Skeletal muscle cell (primary cell): ENCODE measurements at places on chromosomes 5 and 9.

GRCh38 chr9:130446101-130446861 is 1.5 kb downstream of the ASS1 start:
- DNase-seq = peak; percentile 87

DNA sequence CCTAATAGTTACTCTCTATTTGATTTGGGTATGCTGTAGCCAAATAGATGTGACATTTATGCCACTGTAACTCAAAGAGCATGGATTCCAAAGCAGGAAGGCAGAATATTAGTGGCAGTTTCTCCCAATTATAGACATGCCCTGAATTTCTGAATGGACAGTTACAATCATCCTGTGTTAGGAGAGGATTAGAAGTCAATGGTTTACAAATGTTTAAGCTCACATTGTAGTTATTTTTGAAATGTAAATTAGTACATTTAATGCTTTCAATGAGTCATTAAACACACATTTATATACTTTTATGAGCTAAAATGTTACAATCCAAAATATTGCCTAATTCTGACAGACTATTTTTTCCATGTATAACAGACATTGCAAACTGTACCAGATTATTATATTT is 62.3 kb upstream of the CDH18 start:
- DNase-seq = no peak

DNA sequence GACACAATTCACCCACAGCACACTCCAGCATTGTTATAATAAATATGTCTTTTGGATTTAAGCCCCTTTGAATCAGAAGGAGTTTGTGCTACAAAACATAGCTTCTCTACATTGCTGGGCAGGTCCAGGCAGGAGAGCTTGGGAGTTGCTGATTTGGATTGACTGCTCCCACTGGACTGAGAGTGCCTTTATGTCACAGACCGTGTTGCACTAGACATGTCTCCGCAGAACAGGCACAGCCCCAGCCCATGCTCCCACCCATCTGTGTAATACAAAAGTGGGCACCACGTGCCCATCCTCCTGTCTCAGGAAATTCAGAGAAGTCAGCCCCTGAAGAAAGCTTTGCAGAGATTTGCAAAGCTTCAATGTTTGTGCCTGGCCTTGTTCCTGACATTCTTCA is 117.1 kb downstream of the MED10 start:
- DNase-seq = no peak

GRCh38 chr9:71326360-71326759 is 204.9 kb upstream of the TRPM3 start:
- DNase-seq = no peak

DNA sequence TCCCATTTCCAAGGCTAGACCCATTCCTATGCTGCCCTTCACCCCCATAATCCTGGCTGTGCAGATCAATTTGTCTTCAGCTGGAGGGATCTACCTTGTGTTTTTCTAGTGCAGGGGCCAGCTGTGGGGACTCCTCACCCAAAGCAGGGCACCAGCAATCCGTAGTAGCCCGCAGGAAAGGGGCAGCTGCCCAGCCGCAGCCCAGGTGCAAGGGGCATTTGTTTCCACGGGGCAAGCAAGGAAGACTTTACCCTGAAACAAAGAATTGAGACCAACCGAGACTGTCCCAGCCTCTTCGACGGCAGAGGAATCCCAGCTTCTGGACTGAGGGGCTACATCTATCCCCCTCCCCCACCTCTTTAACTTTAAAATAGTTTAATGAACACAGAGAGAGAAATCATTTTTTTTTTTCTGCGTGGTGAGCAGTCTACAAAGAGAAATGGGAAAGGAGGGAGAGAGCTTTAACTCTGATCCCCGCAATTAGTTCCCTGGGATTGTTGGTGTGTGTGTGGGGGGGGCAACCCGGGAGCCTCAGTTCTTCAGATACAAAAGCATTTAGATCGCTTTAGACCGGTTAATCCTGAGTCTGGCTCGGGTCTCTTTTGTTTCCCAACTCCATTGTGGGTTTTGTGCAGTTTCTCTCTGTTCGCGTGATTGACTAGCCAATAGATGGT is 10.6 kb upstream of the LHX2 start:
- no peak for DNase-seq

GRCh38 chr5:31770998-31771397 is 132.1 kb downstream of the PDZD2 start:
- DNase-seq = no peak

DNA sequence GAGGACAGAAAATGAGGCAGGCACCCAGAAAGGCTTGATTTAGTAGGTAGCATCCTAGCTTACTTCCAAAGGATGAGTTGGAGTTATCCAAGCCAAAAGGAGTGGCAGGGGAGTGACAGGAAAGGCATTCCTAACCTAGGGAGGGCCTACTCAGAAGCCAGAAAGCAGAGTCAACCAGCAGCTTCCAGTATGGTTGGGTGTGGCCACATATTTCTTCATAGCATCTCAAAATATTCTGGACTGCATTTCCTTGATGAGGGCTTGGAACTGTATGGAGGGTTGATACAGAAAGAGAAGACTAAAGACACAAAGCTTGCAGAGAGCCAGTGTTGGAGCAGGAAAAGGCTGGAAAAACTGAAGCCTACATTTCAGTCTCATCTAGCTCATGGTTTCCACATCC is 656.8 kb upstream of the DMAC1 start:
- no peak for DNase-seq

DNA sequence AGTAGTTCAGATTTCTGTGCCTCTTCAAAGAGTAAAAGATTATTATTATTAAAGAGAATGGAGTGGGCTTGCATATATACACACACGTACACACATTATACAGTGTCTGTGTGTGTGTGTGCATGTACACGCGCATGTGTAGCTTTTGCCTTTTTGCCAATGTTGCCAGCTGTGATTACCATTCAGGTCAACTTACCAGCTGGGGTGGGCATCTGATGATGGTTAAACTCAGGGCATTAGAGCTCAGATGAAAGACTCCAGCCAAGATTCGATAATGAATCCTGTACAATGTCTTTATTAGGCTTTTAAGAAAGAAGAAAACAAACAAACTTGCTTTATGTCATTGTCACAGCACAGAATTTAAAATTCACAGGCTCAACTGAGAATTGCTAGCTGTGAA is 296.5 kb upstream of the DMAC1 start:
- no peak for DNase-seq

DNA sequence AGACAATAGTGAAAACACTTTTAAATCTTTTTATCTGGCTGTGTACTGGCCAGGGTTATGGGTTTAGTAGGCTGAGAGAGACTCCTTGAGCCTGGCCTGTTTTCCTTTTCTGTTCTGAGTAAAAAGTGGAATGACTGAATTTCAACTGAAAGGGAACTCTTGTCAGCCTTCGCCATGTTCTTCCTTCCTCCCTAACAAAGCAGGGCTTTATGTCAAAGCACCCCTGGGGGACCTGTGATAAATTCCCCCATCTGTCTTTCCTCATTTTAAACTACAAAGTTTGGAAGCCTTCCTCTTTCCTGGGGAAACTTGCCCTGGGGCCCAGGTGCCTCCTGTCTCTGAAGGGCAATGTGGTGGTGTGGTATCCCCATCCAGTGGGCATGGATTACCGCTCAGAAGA is 29.7 kb downstream of the LARP1 start:
- DNase-seq = no peak

DNA sequence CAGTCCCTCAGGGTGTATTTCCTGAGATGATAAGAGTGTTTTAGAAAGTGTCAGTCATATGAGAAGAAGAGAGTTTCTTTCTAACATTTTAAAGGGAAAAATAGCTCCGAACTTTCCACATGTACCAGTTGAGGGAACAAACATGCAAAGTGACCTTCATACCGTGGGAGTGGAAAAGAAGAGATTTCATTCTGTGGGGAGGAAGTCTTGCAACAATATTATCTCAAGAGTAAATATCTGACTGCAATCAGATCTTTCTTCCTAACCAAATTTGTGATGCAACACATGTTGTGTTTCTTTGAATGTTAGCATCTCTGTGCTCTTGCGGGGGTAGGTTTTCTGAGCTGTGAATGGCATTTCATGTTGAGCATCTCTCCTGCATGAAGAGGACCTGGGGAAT is 30.6 kb downstream of the ANKRD55 start:
- DNase-seq = no peak

DNA sequence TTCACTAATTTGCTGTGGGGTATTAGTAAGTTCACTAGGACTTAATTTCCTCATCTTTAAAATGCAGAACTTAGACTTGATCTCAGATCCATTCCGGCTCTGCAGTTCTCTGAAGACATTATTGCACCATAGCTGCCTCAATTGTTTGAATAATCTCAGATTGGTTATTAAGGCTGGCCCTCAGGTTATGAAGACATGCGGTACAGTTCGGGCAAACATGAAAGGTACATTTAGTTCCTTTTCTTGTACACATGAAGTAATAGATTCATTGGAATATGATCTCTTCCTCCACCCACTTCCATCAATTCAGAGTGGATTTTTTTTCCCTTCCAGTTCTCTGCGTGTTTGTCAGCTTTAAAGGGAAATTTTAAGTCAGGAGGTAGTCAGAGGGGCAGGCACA is 28.0 kb downstream of the ATP6V0E1 start:
- peak; percentile 9 for DNase-seq

- DNase-seq = no peak
Measured at GRCh38 chr9:86979657-86980056, 32.4 kb upstream of the GAS1 start.

- no peak for DNase-seq
Measured at GRCh38 chr9:16515879-16516301, 354.6 kb downstream of the BNC2 start.

GRCh38 chr9:37880916-37881479 is 22.9 kb downstream of the SLC25A51 start:
- no peak for DNase-seq

DNA sequence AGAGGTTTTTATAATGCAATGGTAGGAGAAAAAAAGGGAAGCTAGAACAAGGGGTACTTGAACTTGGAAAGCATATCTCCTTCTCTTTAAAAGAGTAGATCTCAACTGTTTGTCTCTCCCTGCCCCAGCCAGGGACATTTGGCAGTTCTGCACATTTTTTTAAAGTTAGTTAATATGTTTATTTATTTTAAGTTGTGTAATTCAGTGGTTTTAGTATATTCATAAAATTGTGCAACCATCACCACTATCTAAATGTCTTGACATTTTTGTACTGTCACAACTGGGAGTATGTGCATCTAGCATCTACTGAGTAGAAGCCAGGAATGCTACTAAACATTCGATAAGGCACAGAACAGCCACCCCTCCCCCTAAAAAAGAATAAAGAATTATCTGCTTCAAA is 103.5 kb upstream of the DPYSL3 start:
- DNase-seq = peak; percentile 36

GRCh38 chr9:34580358-34580757 is 9.2 kb downstream of the CNTFR start:
- no peak for DNase-seq

GRCh38 chr5:84825606-84826005 is 440.9 kb upstream of the EDIL3 start:
- DNase-seq = no peak

DNA sequence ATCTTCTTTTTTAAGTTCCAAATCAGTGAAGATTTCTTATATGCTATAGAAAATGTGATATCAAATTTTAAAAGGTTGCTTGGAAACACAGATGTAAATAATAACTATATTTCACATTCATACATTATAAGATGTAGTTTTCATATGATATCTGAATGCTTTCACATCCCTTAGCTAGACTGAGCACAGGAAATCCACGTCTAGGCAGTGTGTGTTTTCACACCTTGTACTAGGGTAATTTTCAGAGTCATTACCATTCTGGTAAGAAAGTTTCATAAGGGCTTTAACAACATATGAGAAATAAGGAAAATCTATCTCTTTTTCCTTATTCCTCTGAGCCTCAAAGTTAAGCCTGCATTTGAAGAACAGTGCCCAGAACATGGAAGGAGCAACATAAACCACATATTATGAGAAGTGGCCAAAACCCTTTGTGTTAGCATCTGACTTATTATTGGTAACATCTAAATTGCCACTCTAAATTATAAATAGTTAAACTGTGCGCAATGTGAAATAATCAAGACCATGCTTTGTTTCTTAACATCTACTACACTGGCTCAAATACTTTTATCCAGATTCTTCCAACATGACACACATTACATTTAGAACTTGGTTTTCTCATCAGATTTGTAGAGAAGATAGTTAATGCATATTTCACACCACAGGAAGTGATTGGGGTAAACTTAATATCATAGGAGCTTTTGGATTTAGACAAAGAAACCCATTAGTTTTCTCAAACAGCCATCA is 113.3 kb downstream of the PPP2R2B start:
- no peak for DNase-seq

DNA sequence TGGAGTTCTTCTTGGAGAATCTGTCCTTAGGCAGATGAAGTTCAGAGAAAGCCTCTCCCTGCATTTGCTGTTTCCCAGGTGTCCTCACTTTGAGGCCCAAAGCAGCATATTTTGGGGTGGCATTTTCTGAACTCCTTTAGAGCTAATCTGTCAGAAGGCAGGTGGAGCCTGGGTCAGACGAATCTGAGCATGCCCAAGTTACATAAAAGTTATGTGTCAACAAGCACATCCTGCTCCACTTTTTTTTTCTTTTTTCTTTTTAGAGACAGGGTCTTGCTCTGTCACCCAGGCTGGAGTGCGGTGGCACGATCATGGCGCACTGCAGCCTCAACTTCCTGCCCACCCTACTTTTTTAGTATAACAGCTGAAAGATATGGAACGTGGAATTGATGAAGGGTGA is 41.3 kb upstream of the HSPA9 start:
- no peak for DNase-seq

DNA sequence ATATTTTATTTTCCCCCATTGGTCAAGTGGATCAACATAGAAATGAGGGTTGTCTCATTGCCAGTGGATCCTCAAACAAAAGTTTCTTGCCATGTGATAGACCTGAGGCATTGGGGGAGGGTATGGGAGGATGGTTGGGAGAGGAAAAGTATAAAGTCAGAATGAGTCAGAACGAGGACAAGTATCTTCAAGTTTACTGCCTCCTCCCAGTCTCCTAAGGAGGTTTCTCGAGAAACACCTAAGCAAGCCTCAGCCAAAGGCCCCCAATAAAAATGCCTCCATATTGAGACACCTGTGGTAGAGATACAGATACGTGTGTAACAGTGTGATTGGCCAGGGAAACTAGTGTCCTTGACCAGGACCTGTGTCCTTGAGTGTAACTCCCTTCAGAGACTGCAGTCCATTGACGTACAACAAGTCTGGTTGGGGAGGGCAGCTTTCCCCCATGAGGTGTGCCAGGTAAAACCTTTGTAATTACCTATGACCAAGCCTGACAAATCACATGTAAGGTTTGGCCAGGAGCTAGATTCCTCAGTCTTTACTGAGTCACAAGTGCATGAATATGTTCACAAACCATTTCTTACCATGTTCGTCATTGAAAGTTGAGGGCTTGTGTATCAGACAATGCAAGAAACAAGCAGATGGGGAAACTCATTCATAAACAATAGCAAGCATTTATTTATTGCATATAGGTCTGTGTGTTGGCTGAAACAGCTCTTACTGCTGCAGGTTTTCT is 198.6 kb upstream of the SH3GL2 start:
- no peak for DNase-seq
